RPMI7951 (cell line): ENCODE measurements at places on chromosomes 11 and 22. TPM values are rescaled to one million over a fixed set of nuclear protein-coding genes. Genes with fewer than 3 reads are reported as not detected.

- DNase-seq: peak; percentile 35
Observed at GRCh38 chr11:111046291-111046690, 199.2 kb upstream of the POU2AF2 start.

PDHX gene
- 39.2 and 41.0 TPM in 2 replicates for total RNA-seq

- DNase-seq: peak; percentile 23
Observed at GRCh38 chr11:108483163-108483562, 15.0 kb downstream of the POGLUT3 start.

DNA sequence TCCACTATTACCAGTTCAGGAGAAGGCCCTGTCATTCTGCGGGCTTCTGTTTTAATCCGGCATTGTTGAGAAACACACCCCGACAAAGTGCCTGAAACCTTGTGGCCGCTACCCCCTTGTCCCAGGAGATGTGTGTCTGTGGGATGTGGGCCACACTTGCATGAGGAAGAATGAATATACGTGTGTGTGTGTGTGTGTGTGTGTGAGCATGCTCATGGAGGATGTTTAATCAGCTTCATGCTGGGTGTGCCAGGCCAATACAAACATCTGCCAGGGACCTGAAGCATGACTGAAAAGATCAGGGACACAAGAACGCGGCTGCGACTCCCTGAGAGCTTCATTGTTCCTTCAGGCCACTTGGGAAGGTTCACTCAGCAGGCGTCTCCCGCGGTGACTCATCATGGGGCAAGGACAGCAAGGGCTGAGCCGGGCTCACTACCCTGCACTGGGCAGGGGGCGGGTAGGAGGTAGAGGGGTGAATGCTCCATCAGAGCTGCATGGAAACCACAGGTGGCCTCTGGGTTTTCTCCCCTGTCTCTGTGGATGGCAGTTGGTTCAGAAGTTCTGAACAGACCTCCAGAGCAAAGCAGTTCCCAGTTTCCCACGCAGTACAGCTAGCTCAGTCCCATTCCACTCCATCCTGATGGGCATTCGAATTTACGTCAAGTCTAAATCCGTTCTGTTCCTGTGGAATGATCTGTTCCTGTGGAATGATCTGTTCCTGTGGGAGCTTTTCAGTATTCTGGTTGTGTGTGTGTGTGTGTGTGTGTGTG lies 7.0 kb upstream of the MALAT1 start:
- DNase-seq: peak; percentile 96

GLYAT gene
- 0.60 TPM in 1 of 2 replicates, not detected in the other for total RNA-seq

SYT8 gene
- 0.20 TPM in 1 of 2 replicates, not detected in the other for total RNA-seq

DNA sequence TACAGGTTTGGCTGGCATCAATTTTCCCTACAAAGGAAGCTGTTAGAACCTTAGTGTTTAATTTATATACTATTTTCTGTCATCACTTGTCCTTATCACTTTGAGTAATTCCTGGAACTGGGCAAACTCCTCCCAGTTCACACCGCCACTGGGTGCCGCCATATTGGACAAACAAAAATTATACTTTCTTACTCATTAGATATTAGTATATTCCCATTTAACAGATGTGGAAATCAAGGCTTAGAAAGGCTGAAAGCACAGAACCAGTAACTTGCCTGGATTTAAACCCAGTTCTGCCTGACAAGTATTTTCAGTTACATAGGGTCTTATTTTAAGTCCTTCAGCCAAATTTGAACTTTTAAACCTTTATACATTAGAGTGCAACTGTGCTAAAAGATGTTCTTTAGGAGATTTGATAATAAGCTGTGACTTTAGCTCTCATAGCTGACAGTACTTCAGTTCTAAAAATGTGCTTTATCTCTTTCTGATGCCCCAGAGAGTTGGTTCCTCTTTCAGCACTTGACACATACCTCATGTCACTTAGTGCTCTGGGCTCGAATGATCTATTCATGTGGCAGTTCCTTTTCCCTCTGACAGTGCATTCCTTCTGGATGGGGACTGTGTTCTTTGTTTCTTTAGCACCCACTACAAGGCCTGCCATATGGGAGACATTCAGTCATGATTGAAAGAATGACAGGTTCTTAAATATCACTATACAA lies 25.4 kb downstream of the COA4 start:
- no peak for DNase-seq

- no peak for DNase-seq
Observed at GRCh38 chr11:77660947-77661346, 23.4 kb upstream of the CLNS1A start.

ELMOD1 gene
- 0.12 and 0.20 TPM in 2 replicates for total RNA-seq

DNA sequence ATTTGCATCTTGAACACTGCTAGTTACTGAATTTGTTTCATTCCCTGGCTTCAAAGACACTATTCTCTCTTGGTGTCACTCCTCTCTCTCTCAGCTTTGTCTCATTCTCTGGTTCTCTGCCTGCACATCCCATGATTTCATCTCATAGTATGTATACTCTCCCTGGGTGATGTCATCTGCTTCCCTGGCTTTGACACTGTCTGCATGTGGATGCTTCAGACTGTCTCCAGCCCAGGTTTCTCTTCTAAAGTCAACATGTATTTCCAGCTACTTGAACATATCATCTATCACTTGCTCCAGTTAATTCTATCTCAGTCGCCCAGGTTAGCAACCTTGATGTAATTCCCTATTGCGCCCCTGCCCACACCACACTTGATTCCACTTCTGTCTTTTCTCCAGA lies 9.3 kb upstream of the ACAT1 start:
- no peak for DNase-seq

RPS6KA4 gene
- 20.8 and 35.0 TPM in 2 replicates for total RNA-seq

OVCH2 gene
- 0.10 TPM in 1 of 2 replicates, not detected in the other for total RNA-seq

GRCh38 chr22:18997306-18997924 lies 61.3 kb upstream of the PRODH start:
- no peak for DNase-seq

FUT4 gene
- 2.4 TPM in 2 replicates for total RNA-seq

DNA sequence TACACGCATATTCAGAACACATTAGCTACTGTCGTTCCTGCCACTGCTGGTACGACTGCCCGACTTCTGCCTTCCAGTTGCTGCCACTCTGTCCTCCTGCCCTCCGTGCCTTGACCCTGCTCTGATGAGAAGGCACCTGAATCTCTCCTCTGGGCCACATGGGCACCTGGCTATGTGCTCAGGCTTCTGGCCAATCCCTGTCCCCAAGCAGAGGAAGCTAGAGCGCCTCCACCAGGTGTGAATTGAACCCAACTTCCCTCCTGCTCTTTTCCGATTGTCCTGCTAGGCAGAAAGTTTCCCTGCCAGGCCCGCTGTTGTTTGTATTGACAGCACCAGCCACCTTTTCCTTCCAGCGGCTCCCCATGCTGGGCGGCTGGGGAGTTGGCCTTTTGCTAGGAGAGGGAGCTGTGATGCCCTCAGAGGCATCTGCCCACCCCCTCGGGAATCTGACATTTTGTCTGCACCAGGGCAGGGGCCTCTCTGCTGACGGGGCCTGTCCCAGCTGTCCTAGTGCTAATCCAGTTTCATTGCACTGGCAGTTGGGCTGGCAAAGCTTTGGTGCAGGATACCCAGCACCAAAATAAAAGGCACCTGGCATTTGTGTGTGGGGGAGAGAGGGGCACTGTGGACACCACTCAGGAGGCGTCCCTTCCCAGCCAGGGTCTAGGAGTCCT lies 118.0 kb downstream of the GRIK4 start:
- no peak for DNase-seq

BTBD18 gene
- total RNA-seq: not detected in 2 replicates

MMP8 gene
- 3.3 and 4.4 TPM in 2 replicates for total RNA-seq

DNA sequence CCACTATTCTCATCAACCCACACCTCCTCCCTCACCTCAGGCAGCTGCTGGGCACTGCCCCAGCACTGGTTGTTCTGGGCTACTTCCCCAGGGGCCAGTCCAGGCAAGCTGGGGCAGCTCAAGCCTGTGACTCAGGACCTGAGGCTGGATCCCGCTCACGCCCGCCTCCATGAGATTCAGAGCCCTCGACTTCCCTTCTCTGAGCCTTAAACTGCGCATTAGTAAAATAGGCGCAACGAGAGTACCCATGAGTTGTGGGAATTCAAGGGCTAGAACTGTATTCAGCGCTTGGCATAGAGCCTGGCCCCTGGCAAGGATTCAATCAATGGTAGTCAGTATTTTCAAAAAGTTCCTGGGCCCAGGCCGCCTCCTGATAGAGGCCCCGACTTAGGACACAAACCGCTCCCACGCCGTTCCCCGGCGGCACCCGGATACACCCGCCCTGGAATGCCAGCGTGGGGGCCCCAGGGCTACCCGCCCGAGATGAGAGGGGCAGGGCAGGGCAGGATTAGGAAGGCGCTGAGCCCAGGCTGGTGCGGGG lies 723 bp upstream of the CD82 start:
- peak; percentile 85 for DNase-seq

OR51B5 gene
- total RNA-seq: 1.8 and 2.0 TPM in 2 replicates

- DNase-seq: no peak
Observed at GRCh38 chr22:46696229-46696518, 41.9 kb downstream of the CERK start.

DNA sequence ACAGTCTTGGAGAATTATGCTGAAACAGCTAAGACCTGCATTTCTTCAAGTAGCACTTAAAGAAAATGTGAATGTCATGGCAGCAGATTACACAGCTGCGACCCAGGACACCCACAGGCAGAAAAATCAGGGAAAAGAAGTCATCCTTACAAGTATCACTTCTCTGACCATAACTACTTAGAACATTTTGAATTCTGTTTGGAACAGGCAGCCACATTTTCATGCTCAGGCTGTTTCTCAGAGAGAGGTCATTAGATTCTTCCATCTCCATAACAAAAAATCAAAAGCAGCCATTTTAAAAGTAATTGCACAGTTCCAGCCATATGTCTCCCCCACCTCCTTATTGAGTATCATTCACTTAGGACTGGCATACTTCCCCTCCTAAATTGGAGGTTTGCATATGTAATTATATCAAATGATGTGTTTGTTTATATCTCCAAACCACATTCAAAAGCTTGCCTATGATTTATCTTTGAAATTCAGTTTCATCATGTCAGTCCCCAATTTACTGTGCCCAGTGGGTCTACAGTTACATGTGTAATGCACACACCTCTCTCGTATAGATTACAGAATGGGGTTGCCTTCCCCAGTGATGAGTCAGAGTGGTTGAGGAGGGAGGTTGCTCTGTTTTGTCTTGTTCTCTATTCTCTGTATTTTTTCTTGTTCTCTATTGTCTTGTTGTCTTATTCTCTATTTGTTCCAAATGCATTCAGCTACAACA lies 276.5 kb upstream of the MTNR1B start:
- no peak for DNase-seq

DNA sequence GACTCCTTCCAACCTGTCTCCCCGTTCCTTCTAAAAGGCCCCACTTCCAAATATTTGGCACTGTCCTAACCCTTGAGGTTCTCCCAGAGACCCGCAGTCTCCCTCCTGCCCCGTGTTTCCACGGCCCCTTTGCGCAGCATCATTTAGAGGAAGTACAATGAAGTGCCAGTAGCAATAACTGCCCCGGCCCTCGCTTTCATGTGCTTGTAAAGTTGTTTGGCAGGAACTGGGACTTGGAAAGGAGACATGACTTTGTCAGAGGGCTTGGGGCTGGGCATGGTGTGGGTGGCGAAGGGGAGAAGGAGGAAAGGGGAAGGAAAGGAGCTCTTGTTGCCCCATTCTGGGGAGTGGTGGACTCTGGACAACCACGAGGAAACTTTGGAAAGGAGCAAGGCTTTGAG lies 2.6 kb downstream of the CD44 start:
- no peak for DNase-seq

- DNase-seq: no peak
Observed at GRCh38 chr11:93216511-93217101, 18.8 kb upstream of the SLC36A4 start.

DNA sequence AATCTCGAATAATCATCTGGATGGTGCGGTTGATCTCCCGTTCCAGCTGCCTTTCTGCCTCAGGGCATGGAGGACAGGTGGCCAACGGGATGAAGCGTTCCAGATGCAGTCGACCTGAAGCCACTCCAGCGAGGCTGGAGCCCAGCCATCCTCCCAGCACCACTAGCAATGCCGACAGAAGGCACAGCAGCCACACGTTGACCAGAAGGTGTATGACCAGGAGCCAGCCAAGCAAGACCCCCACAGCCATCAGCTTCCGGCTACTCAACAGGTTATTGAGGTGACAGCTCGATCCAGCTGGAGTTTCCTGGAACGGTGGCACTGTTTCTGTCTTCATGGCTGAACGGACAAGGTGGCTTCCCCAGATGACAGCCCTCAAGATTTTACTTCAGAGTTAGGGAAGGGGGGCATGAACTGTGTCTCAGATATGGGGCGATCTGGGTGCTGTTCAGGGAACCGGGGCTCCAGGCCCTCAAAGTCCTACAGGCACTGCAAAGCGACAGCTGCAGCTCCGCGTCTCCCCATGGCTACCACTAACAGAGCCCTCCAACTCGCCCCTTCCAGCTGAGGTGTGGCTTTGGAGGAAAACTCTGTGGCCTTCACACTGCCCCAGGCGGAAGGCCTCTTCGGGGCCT lies 559 bp downstream of the SNX19 start:
- no peak for DNase-seq

FREY1 gene
- total RNA-seq: not detected in 2 replicates

ARHGAP42 gene
- 9.4 and 11.4 TPM in 2 replicates for total RNA-seq

GRCh38 chr11:65136515-65137096 lies 2.3 kb upstream of the SYVN1 start:
- no peak for DNase-seq

DNA sequence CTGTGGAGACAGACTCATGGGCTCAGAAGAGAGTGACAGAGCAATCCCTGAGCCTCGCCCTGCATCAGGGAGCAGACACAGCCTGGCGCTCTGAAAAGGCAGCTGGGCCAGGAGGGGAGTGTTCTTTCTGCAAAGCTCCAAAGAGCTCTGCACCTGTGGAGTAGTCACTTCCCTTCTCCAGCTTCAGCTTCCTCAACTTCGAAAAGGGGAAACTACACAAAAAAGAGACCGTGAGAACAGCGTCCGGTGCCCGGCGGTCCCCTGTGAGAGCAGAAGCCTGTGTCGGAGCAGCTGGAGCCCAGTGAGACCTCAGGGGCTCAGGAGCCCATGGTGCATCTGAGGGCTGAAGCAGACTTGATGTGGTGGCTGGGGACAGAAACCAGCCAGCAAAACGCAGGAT lies 35.1 kb downstream of the TP53I11 start:
- DNase-seq: no peak

SEPTIN5 gene
- 4.0 and 8.2 TPM in 2 replicates for total RNA-seq

DNA sequence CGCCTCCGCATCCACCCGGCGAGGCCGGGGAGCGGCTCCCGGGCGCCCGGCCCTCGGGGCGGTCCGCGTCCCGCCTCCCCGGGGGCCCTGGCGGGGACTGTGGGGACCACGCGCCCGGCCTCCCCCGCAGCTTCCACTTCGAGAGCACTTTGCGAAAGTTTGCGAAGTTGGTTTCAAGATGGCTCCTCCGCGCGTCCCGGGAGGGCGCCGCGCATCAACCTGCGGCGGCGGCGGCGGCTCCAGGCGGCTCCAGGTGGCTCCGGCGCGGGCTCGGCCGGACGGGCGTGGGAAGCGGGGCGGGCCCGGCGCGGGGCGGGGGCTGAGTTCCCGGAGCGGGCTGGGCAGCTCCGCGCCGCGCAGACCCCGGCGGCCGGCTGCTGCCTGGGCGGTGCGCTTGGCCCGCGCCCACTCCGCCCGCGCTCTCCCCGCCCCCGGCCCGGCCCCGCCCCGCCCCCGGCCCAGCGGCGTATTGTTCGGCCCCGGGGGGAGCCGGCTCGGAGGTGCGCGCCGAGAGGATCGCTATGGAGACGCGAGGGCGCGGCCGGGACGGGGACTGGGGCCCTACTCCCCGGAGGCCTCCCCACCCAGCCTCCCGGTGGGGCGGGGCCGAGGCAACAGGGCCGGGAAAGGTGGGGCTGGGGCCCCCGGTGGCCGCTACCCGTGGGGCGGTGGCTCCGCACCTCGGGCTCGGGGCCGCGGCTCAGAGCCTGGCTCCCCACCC lies at the start of gene CELSR1:
Gene CELSR1, minus strand, starts transcription at position 396 of the 721 bp plus-strand sequence. CDS start 450 bp downstream, outside the sequence.
- peak; percentile 53 for DNase-seq
